ENCODE measurements at places on chromosomes 5 and 9.

DNA sequence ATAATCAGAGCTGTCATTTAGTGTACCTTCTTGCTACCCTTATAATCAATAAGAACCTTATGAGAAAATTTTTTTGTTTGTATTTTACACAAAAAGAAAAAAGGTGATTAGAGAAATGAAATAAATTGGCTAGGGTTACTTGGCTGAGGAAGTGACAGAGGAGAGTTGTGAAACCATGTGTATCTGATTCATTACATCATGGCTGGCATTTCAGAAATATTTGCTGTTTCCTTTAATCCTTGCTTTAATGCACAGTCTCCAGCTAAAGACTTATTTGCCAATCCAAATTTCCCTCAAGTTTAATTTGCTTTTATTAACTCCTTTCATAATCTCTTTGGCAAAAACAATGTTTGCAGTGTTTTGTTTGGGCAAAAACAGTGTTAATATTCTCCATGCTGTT lies 543.1 kb downstream of the KIF4B start:
- no peak for DNase-seq

DNA sequence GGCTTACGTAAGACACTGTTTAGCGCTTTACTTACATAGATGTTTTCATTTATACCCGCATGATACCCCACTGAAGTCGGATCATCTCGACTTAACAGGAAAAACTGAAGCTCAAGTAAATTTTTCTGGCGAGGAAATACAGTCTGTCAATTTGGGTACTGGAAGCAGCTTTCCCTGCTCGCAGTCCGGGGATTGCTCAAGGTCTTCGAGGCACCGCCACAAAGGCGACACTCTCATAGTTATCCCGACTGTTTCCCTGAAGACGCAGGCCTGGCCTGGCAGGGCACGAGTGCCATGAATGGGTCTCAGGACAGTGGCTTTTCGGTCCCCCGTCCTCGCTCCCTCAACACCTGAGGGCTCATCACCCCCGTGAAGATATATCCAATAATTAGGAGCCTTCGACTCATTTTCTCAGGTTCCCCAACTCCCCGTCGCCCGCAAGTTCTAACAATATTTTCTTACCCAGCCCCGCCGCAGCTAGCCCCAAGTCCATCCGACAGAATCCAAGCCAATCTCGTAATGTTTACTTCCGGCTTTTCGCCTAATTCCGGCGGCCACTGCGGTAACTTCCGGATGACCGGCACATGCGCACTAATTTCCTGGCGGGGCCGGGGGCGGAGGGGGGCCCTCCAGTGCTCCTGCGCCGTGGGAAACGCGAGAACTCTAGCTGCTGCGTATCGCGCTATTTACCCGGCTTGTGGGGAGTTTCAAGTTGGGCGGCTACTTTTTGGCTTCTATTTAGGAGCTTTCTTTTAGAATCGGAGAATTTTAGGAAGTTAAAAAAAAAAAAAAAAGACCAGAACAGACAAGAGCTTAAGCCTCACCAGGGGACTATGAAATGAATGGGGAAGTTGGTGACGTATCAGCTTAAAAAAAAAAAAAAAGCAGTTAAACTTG lies at the start of gene SLU7:
SLU7 (minus strand) TSS at position 521 of the 897 bp plus-strand sequence. CDS start 3,787 bp downstream, outside the sequence.
- peak; percentile 95 for DNase-seq

DNA sequence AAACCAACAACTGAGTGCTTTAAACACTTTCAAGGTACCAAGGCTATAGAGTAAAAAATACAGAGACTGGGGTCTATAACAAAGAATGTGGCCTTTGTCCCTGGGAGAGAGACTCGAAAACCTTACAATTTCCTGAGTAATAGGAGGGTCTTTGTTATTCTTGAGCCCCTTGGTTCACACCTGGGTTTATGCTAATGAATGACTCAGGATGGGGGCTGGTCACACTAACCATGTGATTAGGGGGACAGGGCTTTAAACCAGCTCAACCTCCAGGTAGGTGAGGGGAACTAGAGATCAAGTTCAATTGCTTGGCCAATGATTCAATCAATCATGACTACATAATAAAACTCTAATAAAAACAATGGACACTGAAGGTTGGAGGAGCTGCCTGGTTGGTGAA lies 50.2 kb downstream of the PLPP1 start:
- DNase-seq, result no peak

DNA sequence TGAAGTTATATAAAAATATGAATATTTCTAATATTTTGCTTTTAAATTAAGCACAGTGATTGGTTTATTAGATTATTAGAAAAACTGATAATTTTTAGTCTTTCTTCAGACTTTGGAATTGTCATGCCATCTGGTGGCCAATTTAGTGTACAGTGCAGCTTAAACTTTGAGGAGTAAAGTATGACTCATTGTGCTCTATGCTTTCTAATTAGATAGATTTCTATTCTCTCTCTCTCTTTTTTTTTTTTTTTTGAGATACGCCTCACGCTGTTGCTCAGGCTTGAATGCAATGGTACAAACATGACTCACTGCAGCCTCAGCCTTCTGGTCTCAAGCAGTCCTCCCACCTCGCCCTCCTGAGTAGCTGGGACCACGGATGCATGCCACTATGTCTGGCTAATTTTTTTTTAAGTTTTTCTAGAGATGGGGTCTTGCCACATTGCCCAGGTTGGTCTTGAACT lies 42.1 kb upstream of the GPR21 start:
- peak; percentile 7 for DNase-seq

DNA sequence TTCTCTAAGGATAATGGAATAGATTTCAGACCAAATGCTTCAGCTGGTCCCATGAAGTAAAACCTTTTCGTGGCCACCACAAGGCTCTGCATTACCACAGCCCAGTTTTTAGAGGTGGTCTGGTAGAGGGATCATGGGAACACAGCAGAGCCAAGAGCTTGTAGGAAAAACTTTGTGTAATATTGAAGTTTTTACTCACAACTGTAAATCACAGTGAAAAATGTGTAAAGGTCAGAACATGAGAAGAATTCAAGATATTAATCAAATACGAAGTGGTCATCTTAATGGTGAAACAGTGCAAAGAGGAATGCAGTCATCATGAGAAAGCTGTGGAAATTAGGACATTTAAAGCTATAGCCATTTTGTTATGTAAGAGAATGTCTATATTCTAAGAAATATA lies 197.5 kb downstream of the NPR3 start:
- DNase-seq, result no peak

- no peak for DNase-seq
These were observed 173.9 kb upstream of the KLF9 start for GRCh38 chr9:70588381-70588780.

- no peak for DNase-seq
These were observed 199.3 kb downstream of the SGCD start for GRCh38 chr5:156526081-156526925.

- DNase-seq, result no peak
These were observed 94.4 kb downstream of the TMEM215 start for GRCh38 chr9:32877639-32878217.

DNA sequence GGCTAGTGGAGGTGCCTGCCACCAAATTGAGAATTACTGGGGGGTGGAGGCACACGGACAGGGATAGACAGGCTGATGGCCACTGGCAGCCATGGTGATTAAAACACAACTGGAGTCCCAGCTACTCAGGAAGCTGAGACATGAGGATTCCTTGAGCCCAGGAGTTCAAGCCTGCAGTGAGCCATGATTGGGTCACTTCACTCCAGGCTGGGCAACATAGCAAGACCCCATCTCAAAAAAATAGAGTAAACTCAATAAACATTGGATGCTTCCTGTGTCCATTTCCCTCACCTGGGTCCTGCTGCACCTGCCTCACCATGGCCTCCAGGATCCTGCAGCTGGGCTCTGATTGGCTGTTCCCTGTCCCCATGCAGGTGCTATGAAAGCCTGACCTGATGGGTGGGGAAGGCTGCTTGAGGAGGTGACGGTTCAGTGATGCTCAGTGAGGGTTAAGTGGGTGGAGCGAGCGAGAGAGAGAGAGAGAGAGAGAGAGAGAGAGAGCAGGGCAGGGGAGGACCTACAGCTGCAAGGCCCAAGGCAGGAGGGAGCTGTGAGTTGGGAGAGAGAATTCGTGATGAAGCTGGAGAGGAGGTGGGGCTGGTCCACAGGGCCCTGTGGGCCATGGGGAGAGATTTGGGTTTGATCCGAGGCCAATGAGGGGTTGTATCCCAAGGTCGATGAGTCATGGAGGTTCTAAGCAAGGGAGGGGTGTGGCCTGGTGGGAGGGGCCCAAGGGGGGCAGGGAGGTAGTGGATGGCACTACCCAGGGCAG lies 36.7 kb upstream of the FUBP3 start:
- no peak for DNase-seq

Data from GM06990 (cell line).